KBM-7 (cell line): ENCODE measurements at places on chromosomes 6 and 20.

- no peak for DNase-seq
These were observed 2.9 kb downstream of the ARG1 start for GRCh38 chr6:131575834-131576478.

- no peak for DNase-seq
These were observed 52.1 kb upstream of the SNX9 start for GRCh38 chr6:157770946-157771345.

DNA sequence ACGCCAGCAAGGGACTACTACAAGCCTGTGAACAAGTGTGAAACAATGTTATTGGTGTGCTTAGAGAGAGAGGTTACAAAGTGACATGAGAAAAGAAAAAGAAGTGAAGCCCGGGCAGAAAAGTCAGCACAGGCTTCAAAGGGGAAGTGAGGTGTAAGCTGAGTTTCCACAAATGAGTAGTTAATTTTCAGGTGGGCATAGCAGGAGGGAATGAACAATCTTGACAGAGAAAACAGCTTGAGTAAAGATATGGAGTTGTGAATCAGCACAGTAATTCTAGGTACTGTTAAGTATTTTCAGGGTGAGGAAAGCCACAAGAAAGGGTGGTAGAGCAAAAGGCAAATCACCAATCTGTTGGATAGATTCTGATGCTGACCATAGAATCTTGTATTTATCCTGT, 4.3 kb downstream of the KCNQ5 start:
- no peak for DNase-seq

DNA sequence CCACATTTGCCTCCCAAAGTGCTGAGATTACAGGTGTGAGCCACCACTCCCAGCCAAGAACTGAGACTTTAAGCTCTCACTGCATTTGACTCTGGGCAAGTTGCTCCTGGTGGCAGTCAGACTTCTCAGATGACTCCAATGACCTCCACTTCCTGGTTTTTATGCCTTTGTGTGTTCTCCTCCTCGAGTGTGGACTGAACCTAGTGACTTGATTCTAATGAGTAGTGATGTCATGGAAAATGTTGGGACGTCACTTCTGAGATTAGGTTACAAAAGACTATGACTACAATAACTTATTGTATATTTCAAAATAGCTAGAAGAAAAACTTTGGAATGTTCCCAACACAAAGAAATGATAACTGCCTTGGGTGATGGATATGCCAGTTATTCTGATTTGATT, 12.0 kb downstream of the SPINT3 start:
- DNase-seq = no peak

DNA sequence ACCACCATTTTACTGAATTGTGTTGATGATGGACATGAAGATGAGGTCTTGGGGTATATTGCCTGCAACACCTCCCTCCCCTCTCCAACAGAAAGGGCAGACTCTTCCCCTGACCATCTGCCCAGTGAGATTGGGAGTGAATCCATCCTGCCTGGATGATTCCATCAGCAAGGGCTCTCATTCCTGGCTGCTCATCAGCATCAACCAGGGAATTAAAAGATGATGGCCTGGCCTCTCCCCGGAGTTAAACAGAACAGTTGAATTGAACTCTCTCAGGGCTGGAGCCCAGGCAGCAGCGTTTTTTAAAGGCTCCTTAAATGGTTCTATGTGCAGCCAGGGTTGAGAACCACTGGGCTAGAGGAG, 14.6 kb upstream of the MRPS18A start:
- DNase-seq = no peak

DNA sequence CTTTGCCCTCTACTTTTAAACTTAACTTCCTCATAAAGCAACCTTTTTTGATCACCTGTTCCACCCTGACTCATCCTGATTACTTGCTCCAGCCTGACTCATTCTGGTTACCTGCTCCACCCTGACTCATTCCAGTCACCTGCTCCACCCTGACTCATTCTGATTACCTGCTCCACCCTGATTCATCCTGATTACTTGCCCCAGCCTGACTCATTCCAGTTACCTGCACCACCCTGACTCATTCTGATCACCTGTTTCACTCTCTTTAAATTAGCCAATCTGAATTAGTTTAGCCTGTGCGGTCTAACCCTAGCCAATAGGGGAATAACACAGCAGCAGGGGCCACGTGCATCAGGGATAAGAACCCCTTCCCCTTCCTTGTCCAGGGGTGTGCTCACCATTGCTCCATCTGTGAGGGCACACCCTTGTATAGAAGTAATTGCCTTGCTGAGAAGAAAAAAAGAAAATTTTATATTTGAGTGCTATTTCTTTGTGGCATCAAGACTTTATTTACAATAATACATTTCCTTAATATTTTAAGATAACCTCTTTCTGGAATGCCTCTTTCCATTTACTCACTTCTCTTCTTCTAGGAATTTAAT, 17.9 kb downstream of the HLA-G start:
- DNase-seq = no peak

DNA sequence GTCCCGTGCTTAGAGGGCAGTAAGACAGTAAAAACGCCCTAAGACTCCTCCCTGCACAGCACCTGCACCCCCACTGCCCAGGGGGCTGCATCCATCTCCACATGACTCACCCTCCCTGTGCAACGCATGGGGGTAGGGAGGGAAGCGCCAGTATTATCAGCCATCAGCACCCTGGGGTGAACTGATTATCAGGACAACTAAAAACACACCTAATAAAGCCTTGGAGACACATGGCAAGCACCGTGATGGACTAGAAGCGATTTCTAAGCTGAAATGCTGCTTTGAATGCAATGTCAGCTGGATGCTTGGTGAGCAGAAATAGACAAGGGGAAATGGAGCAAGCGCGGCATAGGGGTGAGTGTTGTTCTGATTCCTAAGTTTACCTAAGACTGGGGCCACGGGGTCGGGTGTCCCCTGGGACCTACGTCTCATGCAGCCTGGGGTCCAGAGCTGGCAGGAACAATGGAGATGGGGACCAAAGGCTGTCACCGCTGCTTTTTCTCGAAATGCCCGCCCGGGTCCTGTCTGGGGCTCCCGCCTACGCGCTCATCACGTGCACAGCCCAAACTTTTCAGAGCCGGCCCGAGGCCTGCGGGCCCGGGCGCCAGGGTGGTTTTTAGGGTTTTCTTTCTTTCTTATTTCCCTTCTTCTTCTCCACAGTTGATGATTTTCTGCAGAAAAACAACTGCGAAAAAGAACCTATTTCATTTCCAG, 702 bp upstream of the TNFAIP3 start:
- no peak for DNase-seq

DNA sequence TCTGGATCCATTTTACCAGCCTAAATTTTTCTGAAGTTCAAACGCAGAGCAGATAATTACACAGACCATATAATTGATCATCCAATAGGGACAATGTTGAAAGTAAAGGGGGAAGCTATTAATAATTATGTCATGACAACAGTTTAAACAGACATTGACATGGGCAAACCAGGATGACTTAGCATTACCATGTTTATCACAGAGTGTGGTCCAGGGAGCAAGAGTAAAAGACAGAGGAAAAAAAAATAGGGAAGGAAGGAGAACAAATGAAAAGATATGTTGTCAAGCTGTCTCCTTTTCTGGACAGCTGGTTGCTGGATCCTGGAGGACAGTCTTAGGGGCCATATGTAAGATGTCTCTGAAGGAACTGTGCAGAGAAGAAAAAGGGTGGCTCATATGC, 69.4 kb upstream of the FBXL4 start:
- no peak for DNase-seq

DNA sequence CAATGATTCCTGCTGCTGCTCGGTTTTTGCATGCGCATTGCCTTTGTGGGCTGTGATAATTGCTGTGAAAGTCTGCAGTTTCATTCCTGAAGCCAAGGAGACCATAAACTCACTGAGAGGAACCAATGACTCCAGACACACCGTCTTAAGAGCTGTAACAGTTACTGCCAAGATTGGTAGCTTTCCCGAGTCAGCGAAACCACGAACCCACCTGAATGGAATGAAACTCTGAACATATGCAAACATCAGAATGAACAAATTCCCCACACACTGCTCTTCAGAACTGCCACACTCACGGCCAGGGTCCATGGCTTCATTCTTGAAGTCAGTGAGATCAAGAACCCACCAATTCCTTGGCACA, 37.7 kb downstream of the TRIM27 start:
- no peak for DNase-seq

GRCh38 chr20:4821590-4821989, 99.9 kb downstream of the PRND start:
- DNase-seq = no peak

DNA sequence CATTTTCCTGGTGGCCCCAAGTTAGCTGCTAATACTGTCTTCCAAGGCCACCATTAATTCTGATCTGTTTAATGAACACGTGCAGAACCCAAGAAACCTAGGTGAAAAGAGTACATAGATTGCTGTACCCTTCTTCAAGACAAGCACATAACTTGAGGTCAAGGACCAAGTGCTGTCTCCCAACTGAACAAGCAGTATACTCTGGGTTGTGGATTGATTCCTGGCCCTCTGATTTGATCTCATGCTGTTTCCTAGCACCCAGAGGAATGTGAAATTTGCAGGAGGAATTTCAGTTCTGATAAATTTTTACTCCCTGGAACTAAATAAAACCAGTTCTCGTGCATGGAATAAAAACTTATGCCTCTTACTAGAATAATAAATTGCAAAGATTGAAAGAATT, 75.6 kb downstream of the MTFR2 start:
- no peak for DNase-seq

- no peak for DNase-seq
These were observed 106.5 kb downstream of the BACH2 start for GRCh38 chr6:90190131-90190530.

GRCh38 chr20:46085179-46085851, 4.4 kb downstream of the NCOA5 start:
- DNase-seq = no peak
